ENCODE measurements at places on chromosomes 5 and 9.

- no peak overlapping the region for H3K4me3 ChIP-seq
- no peaks in the 10 kb centered on the region for H3K27me3 ChIP-seq
- no peak overlapping the region for H3K27ac ChIP-seq
- no peaks in the 10 kb centered on the region for H3K36me3 ChIP-seq
- no peak for DNase-seq
- H3K4me1 ChIP-seq = no peaks in the 10 kb centered on the region
Measured at GRCh38 chr9:26142631-26143030, 464.4 kb upstream of the TUSC1 start.

DNA sequence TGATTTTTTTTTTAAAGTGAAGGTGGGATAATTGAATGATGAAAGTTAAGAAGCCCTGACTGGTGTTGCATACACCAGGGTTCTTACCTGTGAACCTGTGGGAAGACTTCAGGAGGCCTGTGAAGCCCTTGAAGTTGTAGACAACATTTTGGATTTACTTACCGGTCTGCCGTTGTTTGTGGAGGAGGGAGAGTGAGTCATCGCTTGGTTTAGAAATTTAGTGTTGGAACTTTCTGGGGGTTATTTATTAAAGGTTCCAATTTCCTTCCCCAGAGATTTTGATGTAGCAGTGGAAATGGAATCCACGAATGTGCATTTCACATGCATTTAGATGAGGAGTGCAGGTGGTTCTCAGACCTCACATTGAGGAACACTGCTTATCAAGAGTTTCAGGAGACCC is 49.6 kb downstream of the ARHGAP26 start:
- H3K36me3 ChIP-seq = peaks cover 6% of the 10 kb centered on the region
- H3K4me1 ChIP-seq = peaks cover 61% of the 10 kb centered on the region
- no peak overlapping the region for H3K27ac ChIP-seq
- no peaks in the 10 kb centered on the region for H3K27me3 ChIP-seq
- no peak for DNase-seq
- no peak overlapping the region for H3K4me3 ChIP-seq

DNA sequence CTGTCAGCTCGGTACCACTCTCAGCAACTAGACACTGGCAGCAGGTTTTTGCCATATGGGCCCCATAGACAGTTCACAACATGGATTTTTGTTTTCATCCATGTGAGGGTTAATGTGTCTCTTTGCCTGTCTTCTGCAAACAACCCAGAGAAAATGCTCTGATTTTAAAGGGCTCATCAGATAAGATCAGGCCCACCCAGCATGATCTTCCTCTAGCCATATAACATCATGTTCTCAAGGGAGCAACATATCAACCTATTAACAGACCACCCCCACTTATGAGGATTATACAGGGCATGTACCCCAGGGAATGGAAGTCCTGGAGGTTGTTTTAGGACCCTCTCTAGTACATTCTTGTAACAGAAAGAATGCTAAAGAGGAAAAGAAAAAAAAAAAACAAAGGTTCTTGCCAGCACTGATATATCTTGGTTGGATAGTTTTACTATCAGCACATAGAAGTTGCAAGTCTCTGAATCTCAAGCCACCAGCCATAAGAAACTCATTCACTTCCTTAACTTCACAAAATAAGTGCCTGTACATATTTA is 1015.1 kb downstream of the TLE4 start:
- no peak for DNase-seq
- H3K36me3 ChIP-seq = no peaks in the 10 kb centered on the region
- no peaks in the 10 kb centered on the region for H3K27me3 ChIP-seq
- no peak overlapping the region for H3K27ac ChIP-seq
- no peak overlapping the region for H3K4me3 ChIP-seq
- H3K4me1 ChIP-seq = no peaks in the 10 kb centered on the region

DNA sequence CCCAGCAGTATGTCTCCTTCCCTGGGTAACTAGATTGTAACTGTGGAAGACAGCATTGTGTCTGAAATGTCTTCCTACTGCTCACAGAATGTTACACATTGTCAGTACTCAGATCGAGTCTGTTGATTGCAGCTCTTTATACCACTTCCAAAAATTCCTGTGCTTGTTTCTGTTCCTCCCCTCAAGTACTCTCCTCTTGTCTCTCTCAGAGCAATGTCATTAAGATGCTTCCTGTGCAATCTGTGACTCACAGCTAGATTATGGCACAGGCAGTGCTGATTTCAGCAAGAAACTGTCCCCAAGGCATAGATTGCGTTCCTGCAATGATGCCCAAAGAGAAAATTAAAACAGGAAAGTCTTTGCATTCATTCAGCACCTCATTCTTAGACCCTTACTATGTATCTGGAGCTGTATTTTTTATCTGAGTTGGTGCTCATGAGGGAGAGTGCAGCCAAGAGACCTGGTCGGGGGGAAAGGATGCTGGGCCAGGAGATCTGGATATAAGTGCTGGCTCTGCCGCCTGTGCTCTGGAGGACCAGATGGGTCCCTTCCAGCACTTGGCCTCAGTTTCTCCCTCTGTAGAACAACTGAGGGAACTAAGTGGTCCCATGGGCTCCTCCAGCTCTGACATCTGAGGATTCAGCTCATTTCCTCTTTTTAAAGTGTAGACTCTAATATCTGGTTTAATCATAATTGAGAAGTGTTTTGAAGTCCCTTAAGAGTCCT is 40.8 kb upstream of the GNPDA1 start:
- no peaks in the 10 kb centered on the region for H3K27me3 ChIP-seq
- H3K4me1 ChIP-seq = no peaks in the 10 kb centered on the region
- no peak overlapping the region for H3K27ac ChIP-seq

- H3K4me3 ChIP-seq = no peak overlapping the region
- H3K27me3 ChIP-seq = no peaks in the 10 kb centered on the region
- H3K27ac ChIP-seq = no peak overlapping the region
Measured at GRCh38 chr9:73116031-73116430, 35.6 kb upstream of the ANXA1 start.

DNA sequence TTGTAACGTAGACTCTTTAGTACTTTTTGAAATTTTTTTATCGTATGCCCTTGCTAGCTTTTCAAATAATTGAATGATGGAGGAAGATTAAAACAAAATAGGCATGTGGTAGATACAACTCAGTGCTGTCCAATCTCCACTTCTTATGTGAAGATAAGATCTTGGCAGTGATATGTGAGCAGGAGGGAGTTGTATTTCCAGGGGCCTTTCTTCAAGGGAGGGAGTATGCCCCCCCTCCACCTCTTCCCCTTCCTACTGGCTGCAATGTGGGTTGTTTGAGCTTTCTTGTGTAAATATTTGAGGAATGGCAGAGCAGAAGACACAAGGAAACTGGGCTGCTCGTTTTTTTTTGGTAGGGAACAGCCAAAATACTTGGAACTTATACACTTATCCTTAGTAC is 374.9 kb downstream of the PSAT1 start:
- H3K27me3 ChIP-seq = no peaks in the 10 kb centered on the region
- no peak overlapping the region for H3K4me3 ChIP-seq
- H3K36me3 ChIP-seq = no peaks in the 10 kb centered on the region
- no peaks in the 10 kb centered on the region for H3K4me1 ChIP-seq
- no peak overlapping the region for H3K27ac ChIP-seq

- peak within 1 kb of the TSS; percentile 81 for H3K27ac ChIP-seq
- H3K4me3 ChIP-seq = no peak within 1 kb of the TSS
- no peaks in the 10 kb centered on the region for H3K36me3 ChIP-seq
- peaks cover 24% of the 10 kb centered on the region for H3K4me1 ChIP-seq
- H3K27me3 ChIP-seq = peaks cover 17% of the 10 kb centered on the region
Measured at GRCh38 chr9:133421615-133422542, at the start of gene ADAMTS13. Gene ADAMTS13 (plus strand): TSS chr9:133422367. CDS start chr9:133422444, 77 bp downstream.

DNA sequence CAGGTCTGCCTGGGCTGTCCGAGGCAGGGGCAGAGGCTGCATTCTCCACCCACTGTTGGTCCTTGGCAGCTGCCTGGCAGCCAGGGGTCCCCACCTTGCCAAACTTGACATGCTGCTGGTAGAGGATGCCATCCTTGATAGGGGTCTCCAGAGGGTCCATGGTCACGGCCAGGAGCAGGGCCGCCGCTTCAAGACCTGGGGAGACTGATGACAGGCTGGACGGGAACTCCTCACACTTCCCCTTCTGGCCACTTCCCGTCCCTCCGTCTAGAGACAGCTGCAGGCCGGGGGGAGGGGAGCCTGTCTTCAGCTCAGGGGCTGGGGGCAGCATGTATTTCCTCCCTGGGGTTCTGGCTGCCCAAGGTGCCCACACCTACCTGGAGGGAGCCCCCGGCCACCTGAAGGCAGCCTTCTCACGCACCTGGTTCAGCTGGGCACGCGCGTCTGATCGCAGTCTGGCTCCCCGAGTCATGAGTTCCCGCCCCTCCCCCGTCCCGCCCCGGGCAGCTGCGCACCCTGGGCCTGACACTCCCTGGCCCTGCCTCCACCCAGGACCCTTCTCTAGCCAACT is at the start of gene DOK3:
Gene DOK3, minus strand, starts transcription at position 446 of the 571 bp plus-strand sequence. Its CDS starts 286 bp downstream, at position 160.
- no peak within 1 kb of the TSS for H3K4me3 ChIP-seq
- no peak for DNase-seq
- no peaks in the 10 kb centered on the region for H3K27me3 ChIP-seq
- peaks cover 12% of the 10 kb centered on the region for H3K4me1 ChIP-seq
- H3K27ac ChIP-seq = no peak within 1 kb of the TSS
- H3K36me3 ChIP-seq = peaks cover 18% of the 10 kb centered on the region

GRCh38 chr5:152070591-152070990 is 145.9 kb upstream of the GLRA1 start:
- H3K36me3 ChIP-seq = no peaks in the 10 kb centered on the region
- H3K4me3 ChIP-seq = no peak overlapping the region
- H3K4me1 ChIP-seq = no peaks in the 10 kb centered on the region
- DNase-seq = no peak
- H3K27me3 ChIP-seq = peaks cover 2% of the 10 kb centered on the region

DNA sequence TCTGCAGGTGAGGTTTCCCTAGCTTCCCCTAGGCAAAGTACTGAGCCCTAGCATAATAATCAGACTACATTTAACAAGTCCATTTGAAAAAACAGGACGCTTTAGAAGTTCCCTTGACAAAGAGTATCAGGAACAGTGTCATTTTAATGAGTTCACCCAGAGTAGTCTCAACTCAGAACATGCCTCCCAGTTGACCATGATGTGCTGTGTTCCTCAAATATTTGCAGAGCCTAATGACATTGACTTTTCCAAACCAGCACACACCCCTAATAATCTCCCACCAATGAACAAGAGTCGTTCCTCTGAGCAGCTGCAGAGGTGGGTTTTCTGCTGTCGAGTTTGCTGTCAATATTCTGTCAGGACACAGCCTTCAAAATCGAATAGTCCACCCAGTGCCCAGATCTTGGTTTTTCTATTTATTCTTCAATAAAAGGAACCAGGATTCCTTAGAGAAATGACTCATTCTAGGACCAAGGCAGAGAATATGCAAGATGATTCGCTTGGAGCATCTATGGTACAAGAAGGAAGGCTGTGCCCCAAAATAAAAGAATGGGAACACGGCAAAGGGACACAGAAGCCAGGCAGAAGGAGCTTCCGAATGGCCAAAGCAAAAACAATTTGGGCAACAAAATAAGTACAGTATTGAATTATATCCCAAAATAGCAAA is 57.6 kb downstream of the OTULIN start:
- H3K27ac ChIP-seq = peak overlapping the region; percentile 79
- peaks cover 16% of the 10 kb centered on the region for H3K4me1 ChIP-seq
- H3K27me3 ChIP-seq = no peaks in the 10 kb centered on the region
- H3K4me3 ChIP-seq = no peak overlapping the region
- no peak for DNase-seq
- H3K36me3 ChIP-seq = peaks cover 10% of the 10 kb centered on the region

GRCh38 chr5:90477073-90477472 is 2.4 kb downstream of the POLR3G start:
- H3K4me3 ChIP-seq = no peak overlapping the region
- DNase-seq = no peak
- no peaks in the 10 kb centered on the region for H3K27me3 ChIP-seq
- peaks cover 4% of the 10 kb centered on the region for H3K36me3 ChIP-seq
- H3K4me1 ChIP-seq = peaks cover 23% of the 10 kb centered on the region

GRCh38 chr5:73093943-73094342 is 26.4 kb upstream of the TMEM171 start:
- DNase-seq = no peak
- no peaks in the 10 kb centered on the region for H3K4me1 ChIP-seq
- peaks cover 12% of the 10 kb centered on the region for H3K27me3 ChIP-seq
- H3K4me3 ChIP-seq = no peak overlapping the region

All from naive thymus-derived CD8-positive, alpha-beta T cell (primary cell).